ENCODE measurements at places on chromosomes 2 and 18.

DNA sequence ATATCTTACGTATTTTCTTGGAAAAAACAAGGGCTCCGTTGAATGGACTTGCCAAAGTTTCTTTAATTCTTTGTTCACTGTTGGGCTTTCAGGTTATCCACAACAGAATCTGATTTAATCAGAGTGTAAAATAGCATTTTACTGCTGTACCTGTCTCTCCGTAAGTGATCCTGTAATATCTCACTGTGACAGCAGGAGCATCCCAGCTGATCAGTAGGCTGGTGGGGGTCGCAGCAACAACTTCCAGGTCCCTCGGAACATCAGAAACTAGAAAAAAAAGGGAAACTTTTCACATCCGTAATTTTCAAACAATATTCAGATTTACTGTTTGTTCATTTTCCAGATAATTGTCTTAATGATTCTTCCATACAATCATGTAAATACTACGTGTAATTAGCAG is 51.2 kb downstream of the FN1 start:
- DNase-seq = no peak

GRCh38 chr2:128280901-128281321 is 37.8 kb downstream of the HS6ST1 start:
- DNase-seq = no peak

GRCh38 chr2:241540401-241540770 is 18.2 kb upstream of the BOK start:
- no peak for DNase-seq

GRCh38 chr2:239251971-239252370 is 148.8 kb downstream of the HDAC4 start:
- no peak for DNase-seq

GRCh38 chr18:7537145-7537544 is 30.0 kb upstream of the PTPRM start:
- DNase-seq = no peak

DNA sequence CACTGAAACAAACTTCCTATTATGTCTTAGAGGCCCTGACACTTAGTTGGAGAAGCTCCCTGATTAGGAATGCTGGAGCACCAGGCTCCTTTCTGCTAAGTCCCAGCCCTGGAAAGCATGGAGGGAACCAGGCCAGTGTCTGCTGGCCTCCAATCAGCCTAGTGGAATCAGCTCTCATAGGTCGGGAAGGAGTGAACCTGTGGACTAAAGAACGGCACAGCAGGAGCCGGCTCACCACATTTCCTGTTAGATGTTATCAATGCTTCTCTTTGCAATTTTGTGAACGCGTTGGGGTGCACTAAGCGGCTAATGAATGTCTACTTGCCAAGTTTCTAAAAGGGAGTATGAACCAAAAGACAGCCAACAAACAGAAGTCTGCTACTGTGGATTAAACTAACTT is 296.6 kb downstream of the NAPG start:
- no peak for DNase-seq

DNA sequence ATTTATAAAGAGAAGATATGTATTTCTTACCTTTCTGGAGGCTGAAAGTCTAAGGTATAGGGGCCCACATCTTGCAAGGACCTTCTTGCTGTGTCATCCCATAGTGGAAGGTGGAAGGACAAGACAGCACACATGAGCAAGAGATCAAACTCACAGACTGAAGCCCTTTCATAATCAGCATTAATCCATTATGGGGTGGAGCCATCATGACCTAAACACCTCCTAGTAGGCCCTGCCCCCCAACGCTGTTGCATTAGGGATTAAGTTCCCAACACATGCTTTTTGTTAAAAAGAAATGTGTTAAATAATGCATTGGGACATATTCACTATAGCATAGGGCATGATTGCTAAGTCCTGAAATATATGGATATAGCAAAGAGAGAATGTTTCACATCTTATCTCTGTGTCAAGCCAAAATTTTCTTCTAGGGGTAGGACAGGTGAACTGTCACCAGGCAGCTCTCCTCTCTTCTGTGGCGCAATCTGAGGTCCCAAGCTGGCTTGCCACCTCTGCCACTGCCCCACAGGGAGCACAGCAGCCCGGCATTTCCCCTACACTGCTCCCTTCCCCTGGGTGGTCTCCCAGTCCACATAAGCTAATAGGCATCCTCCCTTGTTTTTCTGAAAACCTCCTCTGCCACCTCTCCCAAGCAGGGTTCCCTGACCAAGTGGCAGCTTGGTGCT is 8.3 kb upstream of the CTIF start:
- DNase-seq = no peak

DNA sequence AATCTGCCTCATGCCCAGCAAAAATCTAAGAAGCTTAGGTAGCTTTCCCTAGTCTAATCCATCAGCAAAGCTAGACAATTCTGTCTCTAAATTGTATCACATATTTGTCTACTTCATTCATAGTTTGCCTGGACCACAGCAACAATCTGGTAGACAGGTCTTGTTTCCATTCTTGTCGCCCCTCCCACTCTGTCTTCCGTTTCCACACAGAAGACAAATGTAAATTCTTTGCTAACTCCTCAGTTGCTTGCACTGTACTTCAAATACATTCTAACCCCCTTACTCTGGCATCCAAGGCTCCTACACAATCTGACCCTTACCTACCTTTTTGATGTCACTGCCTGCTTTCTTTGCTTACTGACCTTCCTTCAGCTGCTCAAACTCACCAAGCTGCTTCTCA is 40.1 kb downstream of the THUMPD2 start:
- DNase-seq = no peak

GRCh38 chr2:234954551-234954992 is 2.8 kb downstream of the SH3BP4 start:
- DNase-seq = no peak

- DNase-seq = no peak
These were observed 19.1 kb upstream of the STEAP3 start for GRCh38 chr2:119204525-119204924.

- no peak for DNase-seq
These were observed 30.3 kb downstream of the SP3 start for GRCh38 chr2:173934895-173935294.

- no peak for DNase-seq
These were observed 42.0 kb downstream of the CROCC2 start for GRCh38 chr2:240948086-240948485.

DNA sequence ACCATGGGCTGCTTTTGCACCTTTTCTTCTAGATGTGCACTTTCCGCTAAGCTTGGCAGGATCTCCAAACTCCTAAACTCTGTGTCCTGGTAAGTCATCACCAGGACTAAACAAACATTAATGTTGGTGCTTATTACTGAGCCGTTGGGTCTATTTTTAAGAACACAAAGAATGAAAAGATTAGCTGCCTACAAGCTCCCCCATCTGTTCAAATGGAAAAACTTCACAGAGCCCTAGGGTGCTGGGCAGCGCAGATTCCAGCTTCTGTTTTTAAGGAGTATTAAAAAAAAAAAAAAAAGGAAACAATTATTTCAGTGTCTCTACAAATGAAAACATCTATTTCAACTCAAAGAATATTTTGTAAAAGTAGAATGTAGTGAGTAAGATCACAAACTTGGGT is 97.8 kb upstream of the AQP4 start:
- DNase-seq = no peak

DNA sequence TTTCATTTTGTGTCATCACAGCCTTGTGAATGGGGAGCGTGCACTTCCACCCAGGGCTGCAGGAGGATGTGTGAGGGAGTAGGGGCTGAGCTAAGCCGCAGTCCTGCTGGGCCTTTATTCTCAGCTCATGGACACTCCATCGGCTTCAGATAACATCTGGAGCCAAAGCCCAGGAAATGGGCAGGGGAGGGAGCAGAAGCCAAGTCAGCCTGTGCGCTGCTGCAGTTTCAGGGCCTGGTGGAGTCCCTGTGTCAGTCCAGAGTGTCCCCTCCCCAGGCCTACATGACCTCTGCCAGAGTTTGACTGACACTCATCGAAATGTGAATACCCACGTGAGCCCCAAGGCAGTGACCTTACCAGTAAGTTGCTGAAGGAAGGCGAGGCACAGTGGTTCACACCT is 242.2 kb downstream of the LOXHD1 start:
- no peak for DNase-seq

DNA sequence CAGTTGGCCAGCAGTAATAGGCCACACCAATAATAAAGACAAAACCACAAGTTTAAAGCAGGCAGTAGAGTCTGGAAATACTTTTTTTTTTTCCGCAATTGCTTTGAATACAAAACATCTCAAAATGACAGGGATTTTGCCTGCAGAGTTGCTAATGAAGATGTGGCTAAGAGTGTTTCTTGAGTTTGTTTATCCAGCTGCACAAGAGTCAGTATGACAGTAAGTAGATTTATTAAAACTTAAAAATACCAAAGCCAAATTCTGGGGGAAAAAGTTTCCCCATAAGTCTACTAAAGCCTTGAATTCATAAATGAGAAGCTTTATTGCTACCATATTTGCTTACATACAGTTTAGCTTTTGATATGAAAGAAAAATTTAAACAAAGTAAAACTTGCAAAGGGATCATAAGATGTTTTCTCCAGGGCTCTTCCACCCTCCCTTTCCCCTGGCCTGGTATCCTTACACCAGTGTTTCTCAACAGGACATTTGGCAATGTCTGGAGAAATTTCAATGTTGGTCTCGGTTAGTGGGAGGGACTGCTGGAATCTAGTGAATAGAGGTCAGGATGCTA is 3.9 kb upstream of the DSEL start:
- no peak for DNase-seq

DNA sequence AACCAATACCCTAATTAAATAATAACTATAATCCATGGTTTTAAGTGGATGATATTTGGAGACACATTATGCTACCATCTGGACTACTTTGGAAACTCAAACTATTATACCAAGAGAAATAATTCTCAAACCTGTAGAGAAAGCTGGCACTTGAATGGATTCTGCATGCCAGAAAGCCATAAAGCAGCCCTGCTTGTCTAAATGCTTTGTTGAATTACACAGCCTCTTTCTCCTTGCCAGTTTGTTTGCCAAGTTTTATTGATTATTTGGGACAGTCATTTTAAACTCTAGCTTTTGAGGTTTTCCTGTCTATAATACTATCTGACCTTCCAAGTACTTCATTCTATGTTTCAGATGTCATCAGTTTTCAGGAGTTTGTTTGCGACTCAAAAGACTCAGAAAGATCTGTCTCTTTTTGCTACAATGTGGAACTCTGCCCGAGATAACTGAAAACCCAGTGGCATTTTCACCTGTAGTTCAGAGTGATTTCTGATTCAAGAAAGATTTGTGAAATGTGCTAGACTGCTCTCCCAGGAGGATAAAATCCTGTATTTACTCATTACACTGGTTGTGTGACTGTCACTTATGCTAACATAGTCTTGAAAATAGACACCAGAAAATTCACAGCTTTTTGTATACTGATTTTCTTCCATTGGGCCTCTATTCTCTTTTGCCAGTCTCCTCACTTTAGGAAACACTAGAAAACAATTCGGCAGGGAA is 29.2 kb upstream of the MBOAT2 start:
- DNase-seq = no peak

DNA sequence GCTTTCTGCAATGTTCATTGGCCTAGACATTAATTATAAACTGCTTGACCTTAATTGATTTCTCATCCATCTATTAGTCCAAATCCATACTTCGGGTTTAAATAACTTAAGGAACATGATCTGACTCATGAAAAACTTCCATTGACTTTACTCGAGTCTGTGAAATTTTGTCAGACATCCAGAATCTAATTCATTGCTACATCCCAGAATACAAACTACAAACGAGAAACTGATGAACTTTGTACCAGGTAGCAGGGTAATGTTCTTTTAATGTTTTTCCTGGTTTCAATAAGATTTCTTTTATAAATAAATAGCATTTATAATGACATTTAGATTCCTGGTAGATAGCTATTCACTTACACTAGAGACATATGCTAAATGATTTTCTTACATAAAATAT is 36.0 kb upstream of the IKZF2 start:
- no peak for DNase-seq

DNA sequence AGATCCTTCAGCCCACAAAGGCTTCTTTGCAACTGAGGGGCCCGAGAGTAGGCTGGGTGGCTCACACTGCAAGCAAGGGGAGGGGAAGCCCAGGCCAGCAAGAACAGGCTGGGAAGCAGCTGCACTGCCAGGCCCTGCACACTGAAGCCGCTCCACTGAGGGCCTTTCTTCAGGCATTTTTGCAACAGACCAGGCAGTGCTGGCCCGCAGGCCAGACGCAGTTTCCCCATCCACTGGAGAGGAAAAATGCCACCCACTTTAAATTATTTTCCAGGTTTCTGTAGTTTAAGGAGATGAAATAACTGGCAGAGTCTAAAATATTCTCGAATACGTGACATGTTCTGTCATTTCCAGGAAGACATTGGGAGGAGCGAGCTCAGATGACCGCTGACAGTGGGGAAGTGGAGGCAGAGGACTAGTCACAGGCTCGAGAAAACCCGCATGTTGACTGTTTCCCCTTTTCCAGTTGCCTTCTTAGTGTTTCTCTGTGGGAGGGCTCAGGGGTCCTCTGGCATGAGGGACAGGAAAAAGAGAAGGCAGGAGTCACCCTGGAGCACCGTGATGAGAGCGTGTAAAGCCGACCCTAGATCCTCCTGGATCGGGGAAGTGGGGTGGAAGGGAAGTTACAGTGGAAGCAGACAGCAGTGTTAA is 53.3 kb upstream of the B3GNT7 start:
- DNase-seq = no peak

GRCh38 chr2:68295516-68295915 is 24.2 kb downstream of the CNRIP1 start:
- DNase-seq = no peak

- no peak for DNase-seq
These were observed 356.3 kb downstream of the ZEB2 start for GRCh38 chr2:144163592-144163991.

DNA sequence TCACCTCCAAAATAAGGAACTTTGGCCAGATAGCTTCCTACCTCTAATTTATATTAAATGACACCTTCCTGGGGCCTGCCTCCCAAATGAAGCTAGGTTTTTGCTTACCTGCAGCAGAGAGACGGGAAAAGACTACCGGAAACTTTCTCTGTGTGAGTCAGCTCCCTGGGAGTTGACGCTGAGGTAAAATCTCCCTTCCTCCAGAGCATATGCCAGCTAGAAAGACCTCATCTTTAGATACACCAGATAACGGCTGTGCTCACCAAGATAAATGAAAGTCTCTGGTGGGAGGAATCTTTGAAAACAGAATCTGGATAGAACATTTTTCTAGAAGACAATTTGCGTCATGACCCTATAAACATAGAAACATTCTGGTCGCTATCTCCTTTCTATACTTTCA is 99.7 kb upstream of the RFX8 start:
- no peak for DNase-seq

DNA sequence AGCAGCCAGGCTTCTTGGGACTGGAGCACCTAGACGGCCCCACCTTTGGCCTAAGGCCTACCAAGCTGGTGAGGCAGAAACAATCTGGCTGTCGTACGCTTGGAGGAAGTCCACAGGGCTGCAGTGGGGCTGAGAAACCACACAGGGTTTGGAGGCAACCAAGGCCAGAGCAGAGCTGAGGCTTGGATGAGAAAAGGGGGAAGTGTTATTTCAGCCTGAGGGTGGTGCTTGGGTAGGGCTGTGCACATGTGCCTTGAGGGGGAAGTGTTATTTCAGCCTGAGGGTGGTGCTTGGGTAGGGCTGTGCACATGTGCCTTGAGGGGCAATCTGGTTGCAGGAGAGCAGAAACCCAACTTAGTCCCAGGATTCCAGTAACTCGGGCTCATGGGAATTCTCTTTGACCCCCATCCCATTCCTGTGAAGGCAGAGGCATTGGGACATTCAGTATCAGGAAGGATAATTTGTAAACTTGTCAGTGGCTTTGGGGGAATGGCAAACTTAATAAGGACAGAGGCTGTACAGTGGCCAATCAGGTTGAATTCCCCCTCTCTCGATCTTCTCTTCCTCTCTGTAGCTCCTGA is 971 bp upstream of the FBXO41 start:
- no peak for DNase-seq

GRCh38 chr2:38200598-38200997 is 124.6 kb upstream of the CYP1B1 start:
- DNase-seq = no peak

GRCh38 chr2:119473621-119474370 is 42.1 kb downstream of the TMEM37 start:
- DNase-seq = no peak
